ENCODE measurements at places on chromosomes 7 and 10. TPM values are rescaled to one million over a fixed set of nuclear protein-coding genes. Genes with fewer than 3 reads are reported as not detected.

The UNC5B gene
- polyA plus RNA-seq = 31.2 TPM

The OPN4 gene
- not detected for polyA plus RNA-seq

The LBX1 gene
- polyA plus RNA-seq = 0.56 TPM

The POLD2 gene
- polyA plus RNA-seq = 97.3 TPM

The OR6B1 gene
- not detected for polyA plus RNA-seq

The MLXIPL gene
- polyA plus RNA-seq = 0.67 TPM

The MMP21 gene
- 0.49 TPM for polyA plus RNA-seq

The STEAP1 gene
- 2.2 TPM for polyA plus RNA-seq

The PRKG1 gene
- polyA plus RNA-seq = 17.1 TPM

The ALOX5 gene
- polyA plus RNA-seq = 1.1 TPM

The TRIM73 gene
- polyA plus RNA-seq = 7.1 TPM

The HOXA11 gene
- 0.23 TPM for polyA plus RNA-seq

The PLCE1 gene
- polyA plus RNA-seq = 17.2 TPM

The TMEM72 gene
- polyA plus RNA-seq = 2.2 TPM

The PMPCB gene
- polyA plus RNA-seq = 82.9 TPM

The MYO1G gene
- polyA plus RNA-seq = 1.1 TPM

The WNT2 gene
- 151 TPM for polyA plus RNA-seq

The SUN3 gene
- polyA plus RNA-seq = 0.11 TPM

The KAT6B gene
- polyA plus RNA-seq = 41.3 TPM

The NXPH1 gene
- polyA plus RNA-seq = not detected

The SRGN gene
- polyA plus RNA-seq = 25.7 TPM

The GLI3 gene
- polyA plus RNA-seq = 31.9 TPM

The GNGT1 gene
- not detected for polyA plus RNA-seq

The RELN gene
- polyA plus RNA-seq = 11.4 TPM

The SNCG gene
- polyA plus RNA-seq = 4.3 TPM

The PHTF2 gene
- 33.2 TPM for polyA plus RNA-seq

The PLEKHA1 gene
- polyA plus RNA-seq = 44.2 TPM

The TASOR2 gene
- polyA plus RNA-seq = 45.3 TPM

The ASCC1 gene
- 36.4 TPM for polyA plus RNA-seq

The ERV3-1 gene
- 60.7 TPM for polyA plus RNA-seq

The CXCL12 gene
- polyA plus RNA-seq = 171 TPM

The OGDHL gene
- polyA plus RNA-seq = 0.85 TPM

The SFXN4 gene
- 29.3 TPM for polyA plus RNA-seq

The AEBP1 gene
- polyA plus RNA-seq = 60.6 TPM

The PON1 gene
- polyA plus RNA-seq = 0.59 TPM

The ASL gene
- 24.4 TPM for polyA plus RNA-seq

The COL26A1 gene
- 7.3 TPM for polyA plus RNA-seq

The MSS51 gene
- 5.8 TPM for polyA plus RNA-seq

The ICA1 gene
- polyA plus RNA-seq = 40.4 TPM

The CC2D2B gene
- polyA plus RNA-seq = 3.5 TPM

The CUBN gene
- 6.8 TPM for polyA plus RNA-seq

The AZGP1 gene
- 0.29 TPM for polyA plus RNA-seq

The NPTX2 gene
- 0.23 TPM for polyA plus RNA-seq

The CALN1 gene
- 0.52 TPM for polyA plus RNA-seq

The FAM185A gene
- 11.9 TPM for polyA plus RNA-seq

The TAS2R41 gene
- polyA plus RNA-seq = not detected

The C10orf62 gene
- polyA plus RNA-seq = 0.15 TPM

All from left lung (tissue), 14 donors.